ENCODE measurements at places on chromosomes 2 and 18.

- no peak for DNase-seq
These were observed 167.3 kb upstream of the GLI2 start for GRCh38 chr2:120568089-120568974.

DNA sequence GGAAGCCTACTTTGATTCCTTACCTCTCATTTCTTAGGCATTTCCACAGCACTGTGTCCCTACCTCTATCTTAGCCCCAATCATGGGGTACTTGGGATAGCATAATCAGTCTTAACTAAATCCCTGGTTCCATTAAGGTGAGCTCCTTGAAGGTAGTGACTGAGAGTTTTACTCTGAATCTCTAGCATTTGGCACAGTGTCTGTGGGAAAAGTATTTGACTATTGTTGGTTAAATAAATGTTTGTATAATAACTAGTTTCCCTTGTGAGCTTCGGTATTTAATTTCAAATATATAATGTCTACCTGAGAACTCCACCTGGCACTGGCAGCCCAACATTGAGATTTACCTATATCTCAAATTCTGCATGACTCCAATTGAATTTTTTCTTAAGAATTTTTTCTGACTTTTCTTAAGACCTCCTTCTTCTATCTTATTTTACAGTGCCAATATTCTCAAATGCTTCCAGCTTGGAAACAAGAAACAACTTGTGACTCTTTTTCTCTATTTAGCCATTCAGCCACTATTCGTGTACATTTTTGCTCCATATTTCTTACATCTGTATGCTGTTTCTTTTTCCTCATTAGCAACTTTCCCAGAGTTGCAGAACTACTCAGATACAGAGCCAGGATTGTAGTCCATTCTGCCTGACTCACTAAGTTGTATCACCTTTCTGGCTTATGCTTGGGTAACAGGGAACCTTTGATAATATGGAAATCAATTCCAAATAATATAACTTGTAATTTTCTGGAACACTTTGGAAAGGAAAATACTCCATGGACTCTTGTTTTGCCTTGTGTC lies 214.0 kb upstream of the NT5C1B start:
- DNase-seq, result no peak

DNA sequence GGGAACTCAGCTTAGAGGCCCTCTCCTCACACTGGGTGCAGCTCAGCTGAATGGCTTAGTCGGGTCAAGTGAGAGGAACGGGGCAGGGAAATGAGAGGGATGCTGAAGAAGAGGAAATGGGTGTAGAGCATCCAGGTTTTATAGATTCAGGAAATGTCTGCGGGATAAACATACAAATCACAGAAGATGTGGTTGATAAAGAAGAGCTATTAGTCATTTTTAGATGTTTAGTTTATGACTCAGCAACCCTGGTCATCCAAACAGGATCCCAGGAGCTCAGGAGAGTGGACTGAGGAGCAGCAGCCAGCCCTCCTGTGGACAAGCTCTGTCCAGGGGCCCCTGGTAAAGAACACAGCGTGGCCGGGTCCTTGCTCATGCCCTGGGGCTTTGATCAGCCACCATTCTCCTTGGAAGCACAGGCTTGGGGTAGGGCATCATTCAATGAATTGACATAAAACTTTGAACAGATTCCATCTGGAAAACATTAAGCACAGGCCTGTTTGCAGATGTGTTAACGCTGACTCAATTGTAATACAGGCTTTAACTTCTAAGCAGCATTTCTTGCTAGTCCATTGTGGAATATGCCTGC lies 83.0 kb downstream of the NPAS2 start:
- DNase-seq, result peak; percentile 95

GRCh38 chr2:25258847-25259736 lies 82.6 kb downstream of the DNMT3A start:
- no peak for DNase-seq

DNA sequence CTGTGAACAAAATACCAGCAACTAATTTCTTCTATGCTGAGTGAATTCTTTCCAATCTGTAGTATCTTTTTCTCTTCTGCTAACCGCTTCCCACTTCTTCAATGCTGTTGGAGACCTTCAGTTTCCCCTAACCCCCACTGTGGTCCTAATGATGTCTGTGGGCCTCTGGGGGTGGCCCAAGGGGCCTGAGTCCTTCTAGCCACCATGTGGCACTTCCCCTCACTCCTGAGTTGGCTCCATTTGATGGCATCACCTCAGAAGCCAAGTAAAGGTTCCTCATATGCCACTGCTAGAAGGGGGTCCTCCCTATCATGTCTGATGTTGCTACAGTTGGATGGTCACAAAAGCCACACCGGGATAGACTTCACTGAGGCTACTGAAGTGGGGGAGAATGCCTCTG lies 37.5 kb downstream of the ARHGAP25 start:
- DNase-seq, result no peak

Data from amniotic epithelial cell (primary cell).